ENCODE measurements at places on chromosomes 12 and 14.

GRCh38 chr12:57896434-57897201 lies 44.7 kb upstream of the ATP23 start:
- peaks cover 52% of the 10 kb centered on the region for H3K4me1 ChIP-seq
- H3K27me3 ChIP-seq, result no peaks in the 10 kb centered on the region
- H3K4me3 ChIP-seq, result peak overlapping the region; percentile 59
- no peaks in the 10 kb centered on the region for H3K36me3 ChIP-seq
- H3K27ac ChIP-seq, result peak overlapping the region; percentile 74

- no peak overlapping the region for H3K4me3 ChIP-seq
- H3K4me1 ChIP-seq, result no peaks in the 10 kb centered on the region
- no peak overlapping the region for H3K27ac ChIP-seq
- DNase-seq, result no peak
- H3K36me3 ChIP-seq, result peaks cover 17% of the 10 kb centered on the region
- no peaks in the 10 kb centered on the region for H3K27me3 ChIP-seq
Measured at GRCh38 chr12:124359671-124360581, 65.0 kb downstream of the RFLNA start.

GRCh38 chr12:15672671-15673270 lies 116.4 kb downstream of the EPS8 start:
- H3K27me3 ChIP-seq, result no peaks in the 10 kb centered on the region
- no peaks in the 10 kb centered on the region for H3K36me3 ChIP-seq
- DNase-seq, result no peak
- no peak overlapping the region for H3K27ac ChIP-seq

- H3K27ac ChIP-seq, result no peak overlapping the region
- H3K4me3 ChIP-seq, result no peak overlapping the region
- H3K36me3 ChIP-seq, result no peaks in the 10 kb centered on the region
- DNase-seq, result no peak
- H3K27me3 ChIP-seq, result no peaks in the 10 kb centered on the region
- peaks cover 16% of the 10 kb centered on the region for H3K4me1 ChIP-seq
Measured at GRCh38 chr12:53346491-53346890, 10.3 kb upstream of the SP7 start.

DNA sequence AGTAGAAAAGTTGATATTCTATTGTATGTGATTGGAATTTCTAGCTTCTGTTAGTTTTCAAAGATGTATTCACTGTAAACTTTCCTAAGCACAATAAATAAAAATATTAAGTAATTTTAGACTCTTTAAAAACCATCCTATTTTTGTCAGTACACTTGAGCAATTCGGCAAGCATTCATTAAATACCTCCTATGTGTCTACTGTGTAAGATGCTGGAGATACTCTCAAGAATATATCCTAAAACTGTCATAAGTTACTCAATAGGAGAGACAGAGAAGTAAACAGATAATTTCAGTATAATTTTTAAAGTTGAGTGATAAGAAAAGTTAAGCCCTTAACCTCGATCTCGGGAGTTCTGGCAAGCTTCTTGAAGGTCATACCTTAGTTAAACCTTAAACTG lies 46.1 kb downstream of the FANCM start:
- no peaks in the 10 kb centered on the region for H3K27me3 ChIP-seq
- H3K4me1 ChIP-seq, result no peaks in the 10 kb centered on the region

- H3K36me3 ChIP-seq, result no peaks in the 10 kb centered on the region
- no peak overlapping the region for H3K27ac ChIP-seq
- H3K27me3 ChIP-seq, result peaks cover 2% of the 10 kb centered on the region
- H3K4me1 ChIP-seq, result peaks cover 17% of the 10 kb centered on the region
- DNase-seq, result peak; percentile 67
Measured at GRCh38 chr12:47744005-47744651, 14.6 kb downstream of the RAPGEF3 start.

GRCh38 chr12:3976351-3976938 lies 103.2 kb upstream of the PARP11 start:
- peak overlapping the region; percentile 81 for H3K27ac ChIP-seq
- DNase-seq, result peak; percentile 60
- no peak overlapping the region for H3K4me3 ChIP-seq
- H3K36me3 ChIP-seq, result peaks cover 4% of the 10 kb centered on the region

GRCh38 chr12:57591782-57592325 lies 862 bp downstream of the PIP4K2C start:
- no peak for DNase-seq
- H3K36me3 ChIP-seq, result no peaks in the 10 kb centered on the region
- no peaks in the 10 kb centered on the region for H3K27me3 ChIP-seq
- peaks cover 21% of the 10 kb centered on the region for H3K4me1 ChIP-seq
- peak overlapping the region; percentile 82 for H3K4me3 ChIP-seq

DNA sequence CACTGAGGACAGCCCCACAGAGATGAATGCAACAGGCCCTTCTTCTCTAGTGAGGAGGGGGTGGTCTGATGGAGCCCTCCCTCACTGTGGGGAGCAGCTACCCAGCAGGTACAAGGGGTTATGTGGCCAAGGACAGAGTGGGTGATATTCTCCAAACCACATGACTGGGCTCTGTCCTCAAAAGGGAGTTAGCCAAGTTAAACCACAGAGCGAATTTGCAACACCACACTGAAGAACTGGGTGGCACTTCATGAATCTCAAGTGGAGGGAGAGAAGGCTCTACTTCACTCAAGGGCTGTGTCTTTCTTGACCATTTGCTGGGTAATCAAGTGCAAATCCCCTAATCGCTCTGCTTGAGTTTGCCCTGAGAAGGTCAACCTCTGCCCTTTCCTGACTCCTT lies 12.5 kb downstream of the GPR68 start:
- DNase-seq, result no peak
- H3K36me3 ChIP-seq, result peaks cover 38% of the 10 kb centered on the region
- H3K4me3 ChIP-seq, result no peak overlapping the region
- peak overlapping the region; percentile 100 for H3K27ac ChIP-seq
- no peaks in the 10 kb centered on the region for H3K27me3 ChIP-seq

GRCh38 chr12:66392266-66392915 lies 90.1 kb downstream of the HELB start:
- no peak overlapping the region for H3K4me3 ChIP-seq
- H3K27me3 ChIP-seq, result no peaks in the 10 kb centered on the region
- H3K27ac ChIP-seq, result no peak overlapping the region
- no peak for DNase-seq

DNA sequence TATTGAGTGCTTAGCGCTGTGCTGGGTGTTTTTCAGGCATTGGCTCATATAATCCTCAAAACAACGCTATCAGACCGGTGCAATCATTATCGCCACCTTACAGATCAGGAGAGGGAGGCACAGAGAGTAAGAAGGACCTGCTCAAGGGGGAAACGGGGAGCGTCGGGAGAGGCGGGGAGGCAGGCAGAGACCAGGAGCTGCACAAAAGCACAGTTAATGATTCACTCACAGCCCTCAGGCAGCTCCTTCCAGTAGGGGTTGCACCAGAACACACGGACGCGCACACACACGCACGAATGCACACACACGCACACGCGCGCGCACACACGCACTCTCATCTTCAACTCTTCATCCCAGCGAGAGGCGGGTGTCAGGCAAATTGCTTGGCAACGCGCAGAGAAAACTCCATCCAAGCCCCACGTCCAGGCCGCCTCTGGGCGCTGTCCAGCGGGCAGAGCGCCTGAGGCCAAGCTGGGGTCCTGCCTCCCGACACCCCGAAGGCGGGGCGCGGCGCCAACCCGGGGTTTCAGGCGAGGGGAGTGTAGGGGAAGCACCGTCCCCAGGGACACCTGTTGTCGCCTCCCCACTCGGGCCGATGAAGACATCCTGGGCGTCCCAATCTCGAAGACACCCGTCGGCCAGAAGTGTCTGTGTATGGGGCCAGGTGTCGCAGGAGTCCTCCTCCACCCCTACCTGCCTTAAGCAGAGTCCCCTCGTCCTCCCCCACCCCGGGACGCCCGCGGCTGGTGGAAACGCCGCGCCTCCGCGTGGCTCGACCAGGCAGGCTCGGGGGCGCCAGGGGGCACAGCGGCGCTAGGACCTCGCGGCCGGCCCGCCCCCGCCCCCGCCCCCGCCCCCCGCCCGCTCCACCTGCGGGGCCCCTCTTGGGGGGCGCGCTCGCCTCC lies 35.5 kb upstream of the STON2 start:
- H3K36me3 ChIP-seq, result no peaks in the 10 kb centered on the region
- H3K27me3 ChIP-seq, result peaks cover 64% of the 10 kb centered on the region
- H3K27ac ChIP-seq, result no peak overlapping the region
- peak overlapping the region; percentile 54 for H3K4me3 ChIP-seq
- peaks cover 10% of the 10 kb centered on the region for H3K4me1 ChIP-seq

DNA sequence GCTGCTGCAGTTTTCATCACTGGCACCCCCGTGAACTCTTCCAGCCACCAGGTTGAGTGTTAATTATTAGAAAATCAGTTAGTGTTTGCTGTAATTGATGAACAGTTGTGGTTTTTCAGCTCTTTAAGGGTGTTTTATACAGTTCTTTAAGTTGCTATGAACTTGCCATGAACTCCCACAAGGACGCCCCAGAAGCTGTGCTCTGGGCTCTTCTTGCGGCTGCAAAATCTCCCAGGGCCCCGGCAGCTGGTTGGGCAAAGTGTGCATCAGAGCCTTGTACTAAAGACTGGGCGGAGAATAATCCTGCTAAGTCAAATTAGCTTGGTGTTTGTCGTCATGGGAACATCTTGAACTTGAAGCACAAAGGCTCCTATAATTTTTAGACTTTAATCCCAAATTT lies 82.2 kb downstream of the EML1 start:
- H3K27me3 ChIP-seq, result peaks cover 21% of the 10 kb centered on the region
- DNase-seq, result no peak
- no peak overlapping the region for H3K27ac ChIP-seq
- H3K36me3 ChIP-seq, result no peaks in the 10 kb centered on the region

GRCh38 chr14:34964977-34965764 lies 17.6 kb upstream of the SRP54 start:
- H3K27ac ChIP-seq, result no peak overlapping the region
- no peak overlapping the region for H3K4me3 ChIP-seq
- no peaks in the 10 kb centered on the region for H3K27me3 ChIP-seq
- peaks cover 25% of the 10 kb centered on the region for H3K4me1 ChIP-seq
- peaks cover 20% of the 10 kb centered on the region for H3K36me3 ChIP-seq

DNA sequence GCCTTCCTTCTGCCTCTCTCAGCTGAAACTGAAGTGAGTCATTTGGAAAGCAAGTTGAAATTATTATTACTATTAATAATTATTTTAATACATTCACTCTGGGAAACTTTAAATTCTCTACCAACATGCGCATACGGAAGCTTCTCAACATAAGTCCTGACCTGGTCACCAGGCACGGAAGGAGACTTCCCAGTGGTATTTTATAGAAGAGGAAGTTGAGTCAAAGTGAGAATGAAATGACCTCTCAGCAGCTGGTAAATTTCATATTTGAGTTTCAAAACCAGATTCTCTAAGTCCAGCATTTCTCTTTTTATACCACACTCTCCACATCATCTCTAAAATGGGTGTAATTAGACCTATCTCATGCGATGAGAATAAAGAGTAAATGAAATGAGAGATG lies 747.4 kb downstream of the VRK1 start:
- DNase-seq, result no peak
- no peak overlapping the region for H3K27ac ChIP-seq
- no peaks in the 10 kb centered on the region for H3K36me3 ChIP-seq
